ENCODE measurements at places on chromosomes 2 and 18. TPM values are rescaled to one million over a fixed set of nuclear protein-coding genes. Genes with fewer than 3 reads are reported as not detected.

DNA sequence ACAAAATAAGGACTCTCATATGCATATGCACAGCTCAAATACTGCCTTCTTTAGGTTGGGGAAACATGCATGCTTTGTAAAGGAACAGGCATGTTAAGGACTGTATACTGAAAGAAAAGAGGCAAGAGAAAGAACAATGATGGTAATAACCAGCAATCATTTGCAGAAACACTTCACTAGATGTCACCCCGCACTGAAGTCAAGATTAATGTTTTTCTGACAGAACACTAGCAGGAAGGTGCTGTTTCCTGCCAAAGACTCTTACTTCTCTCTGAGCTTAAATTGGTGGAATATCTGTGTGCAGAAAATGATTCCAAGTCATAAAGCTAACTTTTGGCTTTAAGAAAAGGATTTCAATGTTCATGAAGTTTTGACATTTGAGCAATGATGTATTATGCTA, 19.3 kb upstream of the CSRNP3 start:
- DNase-seq, result no peak

DNA sequence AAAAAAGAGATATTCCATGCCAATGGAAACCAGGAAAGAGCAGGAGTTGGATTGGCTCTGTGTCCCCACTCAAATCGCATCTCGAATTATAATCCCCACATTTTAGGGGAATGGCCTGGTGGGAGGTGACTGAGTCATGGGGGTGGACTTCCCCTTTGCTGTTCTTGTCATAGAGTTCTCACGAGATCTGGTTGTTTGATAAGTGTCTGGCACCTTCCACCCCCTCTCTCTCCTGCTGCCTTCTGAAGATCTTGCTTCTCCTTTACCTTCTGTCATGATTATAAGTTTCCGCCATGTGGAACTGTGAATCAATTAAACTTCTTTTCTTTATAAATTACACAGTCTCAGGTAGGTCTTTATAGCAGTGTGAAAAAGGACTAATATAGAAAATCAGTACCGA, 355.6 kb downstream of the NBAS start:
- DNase-seq, result no peak

DNA sequence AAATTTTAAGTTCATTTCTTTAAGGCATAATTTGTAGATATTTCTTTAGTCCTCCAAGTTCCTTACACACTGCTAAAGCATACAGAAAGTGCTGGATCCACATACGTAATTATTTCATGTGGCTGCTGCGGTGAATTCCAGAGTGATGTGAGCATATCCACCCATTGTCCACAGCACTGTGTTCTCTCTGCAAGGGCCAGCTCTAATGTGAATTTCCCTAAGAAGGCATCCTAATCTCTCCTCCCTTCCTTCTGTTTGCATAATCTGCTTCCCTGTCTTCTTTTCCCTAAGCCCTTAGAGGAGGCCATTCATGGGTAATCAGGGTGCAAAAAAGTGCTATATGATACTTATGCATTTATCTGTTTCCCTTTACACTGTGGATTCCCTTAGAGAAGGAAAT, 57.2 kb downstream of the COBLL1 start:
- DNase-seq, result no peak

- no peak for DNase-seq
Measured at GRCh38 chr2:203928849-203929248, 7.7 kb upstream of the ICOS start.

DNA sequence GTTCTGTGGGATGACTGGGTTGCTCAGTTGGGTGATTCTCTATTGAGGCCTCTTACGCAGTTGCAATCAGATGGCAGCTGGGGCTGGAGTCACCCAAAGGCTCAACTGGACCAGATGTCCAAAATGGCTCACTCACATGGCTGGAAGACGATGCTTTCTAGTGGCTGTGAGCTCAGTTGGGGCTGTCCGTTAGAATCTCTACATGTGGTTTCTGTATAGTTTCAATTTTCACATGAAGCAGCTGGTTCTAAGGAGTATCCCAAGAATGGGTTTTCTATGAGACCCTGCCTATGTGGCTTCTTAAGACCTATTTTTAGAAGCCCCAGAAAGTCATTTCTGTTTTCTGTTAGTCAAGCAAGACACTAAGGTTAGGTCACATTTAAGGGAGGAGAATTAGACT, 4.4 kb downstream of the XRCC5 start:
- DNase-seq, result no peak

The MBD1 gene
- 76.4 TPM for total RNA-seq

The CDH19 gene
- total RNA-seq, result 45.1 TPM

The SERPINB11 gene
- not detected for total RNA-seq

The PLGLB1 gene
- 9.3 TPM for total RNA-seq
